Activated naive CD8-positive, alpha-beta T cell treated with anti-CD3 and anti-CD28 coated beads for 36 hours (primary cell): ENCODE measurements at places on chromosomes 7 and 10.

DNA sequence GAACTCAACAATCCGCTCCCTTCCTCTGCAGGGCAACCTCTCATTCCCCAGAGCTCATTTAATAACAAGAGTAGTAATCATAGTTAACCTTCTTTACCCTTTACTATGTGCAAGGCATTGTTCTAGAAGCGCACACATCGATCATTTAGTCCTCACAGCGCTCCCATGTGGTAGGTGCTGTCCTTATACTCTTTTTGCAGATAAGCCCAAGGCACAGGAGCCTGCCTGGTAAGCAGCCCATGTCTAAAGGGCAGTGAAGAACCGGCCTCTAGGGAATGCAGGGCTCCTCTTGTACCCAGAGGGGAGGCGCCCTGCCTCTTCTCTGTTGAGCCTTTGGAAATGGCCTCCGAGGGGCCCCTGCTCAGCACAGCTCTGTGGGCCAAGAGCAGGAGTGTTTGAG, 14.3 kb downstream of the CHST3 start:
- DNase-seq = no peak

GRCh38 chr10:76631884-76632766, 1005.5 kb downstream of the KCNMA1 start:
- DNase-seq = no peak

GRCh38 chr10:12181065-12181775, 14.5 kb downstream of the NUDT5 start:
- DNase-seq = peak; percentile 74

DNA sequence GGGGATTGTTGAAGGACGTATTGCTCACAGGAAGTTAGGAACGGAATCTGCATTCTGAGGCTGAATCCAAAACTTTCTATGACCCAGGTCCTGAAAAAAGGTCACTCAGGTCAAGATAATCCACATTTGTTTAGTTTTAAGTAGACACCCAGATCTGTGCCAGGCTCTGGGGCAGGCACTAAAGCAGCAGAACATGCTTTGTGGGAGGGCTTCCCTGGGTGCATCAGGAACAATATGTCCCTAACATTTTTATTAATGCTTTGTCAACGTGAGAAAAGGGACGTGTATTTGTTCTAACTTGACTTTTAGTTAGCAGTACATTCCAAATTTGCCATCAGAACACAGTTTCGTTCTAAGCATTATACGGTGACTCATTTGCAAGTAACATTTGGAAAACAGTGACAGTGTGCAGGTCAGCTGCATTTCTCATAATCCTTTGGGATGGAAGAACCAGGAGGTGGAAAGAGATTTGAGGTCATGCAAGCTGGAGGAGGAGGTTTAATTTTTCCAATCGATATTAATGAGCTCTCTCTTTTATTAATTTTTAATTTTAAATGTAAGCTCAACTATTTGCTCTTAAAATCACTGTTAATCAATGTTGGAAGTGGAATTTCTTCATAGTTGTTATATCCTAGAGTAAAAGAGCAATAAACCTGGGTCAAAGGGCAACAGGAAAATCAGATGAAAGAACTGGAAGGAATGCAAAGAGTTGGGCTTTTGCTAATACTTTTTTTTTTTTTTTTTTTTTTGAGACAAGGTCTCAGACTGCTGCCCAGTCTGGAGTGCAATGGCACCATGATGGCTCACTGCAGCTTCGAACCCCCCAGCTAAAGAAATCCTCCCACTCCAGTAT, 35.0 kb downstream of the TAS2R41 start:
- DNase-seq = no peak

GRCh38 chr10:76091926-76092325, 660.5 kb downstream of the LRMDA start:
- no peak for DNase-seq

- DNase-seq = no peak
Observed at GRCh38 chr10:128686630-128687278, 560.5 kb upstream of the MKI67 start.

DNA sequence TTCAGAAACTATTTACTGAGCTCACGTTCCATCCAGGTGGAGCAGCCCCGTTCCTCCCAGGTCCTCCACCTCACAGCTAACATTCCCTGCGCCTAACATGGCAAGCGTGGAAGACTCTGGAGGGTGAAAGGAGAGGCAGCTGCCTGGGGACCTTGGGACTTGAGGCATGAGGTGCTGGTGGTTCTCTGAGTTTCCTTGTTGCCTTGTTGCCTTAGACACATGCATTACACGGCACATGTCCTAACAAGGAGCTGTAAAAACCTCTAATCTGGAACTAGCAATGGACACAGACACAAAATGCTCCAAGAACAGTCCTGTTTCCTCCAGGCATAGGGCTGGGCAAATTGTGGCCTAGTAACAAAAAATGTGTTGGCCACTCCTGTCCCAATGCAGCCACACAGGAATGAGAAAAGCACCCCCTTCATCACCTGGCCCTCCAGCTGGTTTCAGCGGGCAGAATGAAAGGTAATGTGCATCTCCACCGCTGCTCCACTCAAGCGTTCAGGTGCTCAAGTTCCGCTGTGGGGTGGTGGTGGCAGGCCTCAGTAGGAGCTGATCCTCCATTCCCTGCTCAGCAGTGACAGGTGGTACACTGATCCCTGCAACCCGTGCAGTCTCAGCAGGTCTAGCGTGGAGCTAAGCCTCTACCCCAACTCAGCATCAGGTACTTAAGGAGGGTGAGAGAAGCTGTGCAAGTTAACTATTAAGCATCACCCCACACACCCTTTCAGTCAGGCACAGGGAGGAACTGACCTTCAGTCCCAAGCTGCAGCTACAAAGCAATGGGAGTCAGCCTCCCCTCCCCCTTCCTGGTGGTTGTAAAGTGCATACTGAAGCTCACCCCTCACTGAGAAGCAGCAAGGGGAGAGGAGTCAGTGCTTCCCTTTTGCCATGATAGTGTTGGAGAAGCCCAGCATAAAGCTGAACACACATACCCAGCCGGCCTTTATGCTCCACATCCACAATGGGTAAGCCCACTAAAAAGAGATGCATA, 382.8 kb downstream of the SDK1 start:
- no peak for DNase-seq

- DNase-seq = no peak
Observed at GRCh38 chr10:129402459-129402858, 64.6 kb upstream of the MGMT start.

- DNase-seq = no peak
Observed at GRCh38 chr10:61359452-61359851, 93.7 kb downstream of the TMEM26 start.

- DNase-seq = no peak
Observed at GRCh38 chr10:18400201-18400905, 251.0 kb downstream of the NSUN6 start.
